GM19239 (cell line): ENCODE measurements at places on chromosomes 1 and 21.

DNA sequence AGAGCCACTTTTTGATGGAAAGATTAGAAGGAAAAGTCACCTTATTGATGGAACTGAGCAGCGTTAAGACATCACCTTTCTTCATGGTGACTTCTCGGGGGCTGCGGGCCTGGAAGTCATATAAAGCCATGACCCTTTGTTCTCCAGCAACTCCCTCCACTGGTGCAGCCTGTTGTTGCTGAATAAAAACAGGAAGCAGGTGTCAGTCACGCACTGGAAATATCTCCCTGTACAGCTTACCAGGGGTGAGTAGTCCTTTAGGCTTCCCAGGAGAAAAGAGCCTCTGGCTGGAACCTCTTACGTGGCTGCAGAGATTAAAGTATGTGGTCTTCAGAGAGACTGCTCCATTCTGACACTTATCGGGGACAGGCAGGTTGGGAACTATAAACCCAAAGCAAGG, 31.9 kb downstream of the SPTA1 start:
- DNase-seq, result no peak

GRCh38 chr21:46196733-46197132, 12.5 kb upstream of the SPATC1L start:
- no peak for DNase-seq

- DNase-seq, result no peak
These were observed 2.0 kb downstream of the VSIG8 start for GRCh38 chr1:159860456-159860855.

GRCh38 chr21:46153247-46154154, 1.9 kb downstream of the FTCD start:
- no peak for DNase-seq

DNA sequence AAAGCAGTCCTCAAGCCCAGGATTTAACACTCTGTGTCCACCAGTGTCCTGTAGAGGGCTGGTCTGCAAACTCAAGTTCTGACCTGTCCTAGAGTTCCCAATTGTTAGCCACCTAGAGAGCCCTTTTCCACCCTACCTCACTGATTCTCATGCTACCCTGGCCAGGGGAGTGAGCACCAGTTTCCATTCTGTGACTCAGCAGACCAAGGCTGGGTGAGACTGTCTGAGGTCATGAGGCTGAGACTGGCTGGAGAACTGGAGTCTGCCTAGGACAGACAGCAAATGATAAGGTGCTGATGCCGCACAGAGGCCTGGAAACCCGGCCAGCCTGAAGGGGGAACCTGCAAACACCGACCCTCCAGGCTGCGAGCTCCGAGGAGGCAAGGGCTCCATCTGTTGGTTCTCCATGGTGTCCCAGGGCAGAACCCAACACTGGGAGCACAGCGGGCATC, 13.7 kb downstream of the GLIS1 start:
- no peak for DNase-seq

- DNase-seq, result no peak
These were observed 32.0 kb downstream of the OLFM3 start for GRCh38 chr1:101964708-101965107.
